ENCODE measurements at places on chromosomes 13 and 19.

GRCh38 chr13:26946684-26947343 lies 186.2 kb upstream of the GPR12 start:
- DNase-seq: peak; percentile 43

GRCh38 chr13:24746618-24747247 lies 17.2 kb upstream of the RNF17 start:
- DNase-seq: no peak

GRCh38 chr19:31438401-31439269 lies 89.4 kb upstream of the TSHZ3 start:
- no peak for DNase-seq

DNA sequence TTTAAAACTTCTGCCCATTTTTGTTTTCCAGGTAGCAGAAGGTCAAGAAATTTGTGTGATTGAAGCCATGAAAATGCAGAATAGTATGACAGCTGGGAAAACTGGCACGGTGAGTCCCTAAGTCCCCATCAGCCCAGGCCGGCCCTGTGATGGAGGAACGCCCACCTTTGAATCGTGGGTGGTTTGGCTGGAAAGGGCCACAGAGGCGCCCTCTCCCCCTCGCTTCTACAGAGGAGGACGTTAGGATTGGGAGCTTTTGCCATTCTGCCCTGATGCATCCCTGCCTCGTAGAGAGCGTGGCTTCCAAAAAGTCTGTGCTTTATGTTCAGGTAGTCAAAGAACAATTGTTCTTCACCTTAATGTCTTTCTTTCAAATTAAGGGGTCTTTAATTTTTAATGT lies 60.9 kb downstream of the GGACT start:
- no peak for DNase-seq

- DNase-seq: no peak
Observed at GRCh38 chr13:31674051-31674450, 65.3 kb upstream of the RXFP2 start.

GRCh38 chr13:20544201-20544923 lies 18.7 kb upstream of the CRYL1 start:
- DNase-seq: no peak

- no peak for DNase-seq
Observed at GRCh38 chr13:50706505-50706904, 137.0 kb downstream of the DLEU7 start.

- no peak for DNase-seq
Observed at GRCh38 chr19:18993115-18993514, 40.2 kb downstream of the SUGP2 start.

DNA sequence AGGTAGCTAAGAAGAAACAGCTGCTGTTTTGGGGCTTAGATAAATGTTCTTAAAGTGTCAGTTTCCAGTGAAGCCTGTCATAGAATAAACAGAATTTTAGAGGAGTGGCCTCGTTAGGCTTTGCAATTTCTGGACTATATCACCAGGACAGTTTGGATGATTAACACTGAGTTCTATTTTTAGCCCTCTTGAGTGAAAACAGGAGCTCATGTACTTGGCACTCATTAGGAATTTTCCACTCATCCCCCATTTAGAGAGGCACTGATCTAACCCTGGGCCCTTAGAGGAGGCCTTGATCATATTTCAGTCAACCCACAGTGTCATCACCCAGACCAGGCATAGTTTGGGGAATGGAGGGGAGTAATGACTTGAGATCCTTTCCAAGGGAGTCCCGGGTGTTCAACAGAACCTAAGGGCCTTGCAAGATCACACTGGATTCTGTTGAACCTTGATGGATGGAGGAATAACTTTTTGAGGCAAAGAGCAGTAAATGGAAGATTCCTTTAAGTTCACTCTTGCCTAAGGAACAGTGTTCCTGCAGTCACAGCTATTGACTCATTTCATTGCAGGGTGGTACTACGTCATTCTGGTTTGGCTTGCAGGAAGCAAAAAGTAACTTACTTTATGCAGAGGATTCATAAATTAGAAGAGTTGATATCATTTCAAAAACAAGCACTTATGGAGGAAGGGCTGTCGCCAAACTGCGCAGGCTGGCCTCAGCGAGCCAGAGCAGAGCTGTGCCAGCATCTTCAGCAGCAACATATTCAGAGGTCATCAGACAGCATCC lies 160.2 kb downstream of the SLC7A1 start:
- no peak for DNase-seq

GRCh38 chr19:13132471-13133180 lies 14.6 kb downstream of the NACC1 start:
- no peak for DNase-seq

DNA sequence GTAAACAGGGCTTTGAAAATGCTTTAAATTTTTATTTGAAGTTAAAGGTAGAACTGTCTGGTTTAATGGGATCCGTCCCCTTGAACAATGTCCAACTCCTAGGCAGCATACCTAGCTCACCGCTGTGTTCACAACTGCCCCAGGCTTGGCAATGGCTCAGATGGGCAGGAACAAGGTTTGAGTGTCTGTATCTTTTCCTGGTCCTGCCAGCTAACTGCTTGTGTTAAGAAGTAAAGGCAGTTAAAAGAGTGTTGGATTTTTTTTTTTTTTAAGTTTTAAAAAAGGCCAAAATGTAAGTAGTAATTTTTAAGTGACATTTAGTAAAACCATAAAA lies 66.7 kb upstream of the FNDC3A start:
- no peak for DNase-seq

DNA sequence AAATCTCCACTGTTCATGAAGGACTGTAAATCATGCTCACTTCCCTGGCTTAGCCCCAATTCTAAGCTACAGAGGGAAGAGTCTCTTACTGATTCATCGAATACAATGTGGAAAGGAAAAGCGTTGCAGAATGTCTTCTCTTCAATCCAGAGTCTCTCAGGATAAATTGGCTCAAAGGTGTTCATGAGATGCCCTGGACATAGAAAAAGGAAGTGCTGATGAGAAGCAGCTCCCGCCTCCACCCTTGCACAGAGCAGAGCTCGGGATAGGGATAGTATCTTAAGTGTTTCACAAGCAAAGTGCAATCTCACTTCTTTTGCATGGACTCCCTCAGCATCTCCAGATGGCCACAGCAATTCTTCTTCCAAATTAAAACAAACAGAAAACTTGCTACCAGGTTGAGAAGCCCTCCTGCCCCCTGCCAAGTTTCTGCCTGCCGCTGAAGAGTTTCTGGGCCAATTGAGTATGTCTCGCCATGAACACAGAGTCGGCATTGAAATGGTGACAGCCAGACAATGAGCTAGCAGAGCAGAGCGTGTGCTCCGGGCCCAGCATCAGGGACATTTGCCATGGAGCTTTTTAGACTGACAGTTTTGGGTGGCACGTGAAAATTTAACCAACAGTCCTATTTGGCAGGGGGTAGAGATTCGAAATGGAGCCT lies 85.7 kb downstream of the C13orf42 start:
- DNase-seq: no peak

DNA sequence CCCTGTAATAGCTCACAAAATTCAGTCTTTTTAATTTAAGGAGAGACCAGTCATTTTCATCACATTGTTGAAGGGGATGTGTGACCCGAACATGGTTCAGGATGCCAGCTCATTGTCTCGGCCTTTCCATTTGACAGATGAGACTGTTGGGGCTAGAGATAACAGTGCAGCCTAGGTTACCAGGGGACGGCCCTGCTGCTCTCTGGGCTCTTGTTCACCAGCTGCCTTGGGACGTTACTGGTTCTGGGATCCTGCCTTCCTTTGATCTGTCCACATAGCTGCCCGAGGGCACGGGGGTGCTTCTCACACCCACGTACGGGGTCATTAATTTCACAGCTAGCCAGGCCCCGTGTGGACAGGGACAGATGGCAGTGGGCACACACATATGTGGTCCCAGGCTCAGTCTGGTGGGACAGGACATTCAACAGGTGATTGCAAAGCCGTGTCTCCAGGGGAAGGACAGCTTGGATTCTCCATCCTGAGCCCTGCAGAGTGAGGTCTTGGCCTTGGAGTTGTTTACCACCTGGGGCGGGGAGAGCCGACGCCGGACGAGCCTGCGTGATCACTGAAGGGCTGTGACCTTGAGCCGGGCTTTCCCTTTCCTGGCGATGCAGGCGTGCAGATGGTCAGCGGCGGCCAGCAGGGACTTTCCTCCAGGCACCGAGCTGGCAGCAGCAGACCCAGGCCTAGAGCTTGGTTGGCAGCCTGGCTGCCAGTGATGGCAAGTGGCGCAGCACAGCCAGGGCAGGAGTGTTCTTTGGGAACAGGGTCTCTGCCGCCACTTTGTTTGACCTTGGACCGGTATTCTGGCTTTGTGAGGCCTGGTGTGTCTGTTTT lies 26.7 kb upstream of the NPAS1 start:
- no peak for DNase-seq

GRCh38 chr13:44523146-44524015 lies 52.7 kb downstream of the TSC22D1 start:
- no peak for DNase-seq

GRCh38 chr13:107275312-107275711 lies 707.4 kb upstream of the ARGLU1 start:
- no peak for DNase-seq

GRCh38 chr13:79435561-79435990 lies 29.5 kb upstream of the RBM26 start:
- no peak for DNase-seq

- no peak for DNase-seq
Observed at GRCh38 chr19:35363711-35364425, 5.6 kb downstream of the FFAR3 start.

- no peak for DNase-seq
Observed at GRCh38 chr19:17027535-17027975, 945 bp upstream of the CPAMD8 start.

GRCh38 chr13:110560601-110561343 lies 750 bp downstream of the RAB20 start:
- no peak for DNase-seq

DNA sequence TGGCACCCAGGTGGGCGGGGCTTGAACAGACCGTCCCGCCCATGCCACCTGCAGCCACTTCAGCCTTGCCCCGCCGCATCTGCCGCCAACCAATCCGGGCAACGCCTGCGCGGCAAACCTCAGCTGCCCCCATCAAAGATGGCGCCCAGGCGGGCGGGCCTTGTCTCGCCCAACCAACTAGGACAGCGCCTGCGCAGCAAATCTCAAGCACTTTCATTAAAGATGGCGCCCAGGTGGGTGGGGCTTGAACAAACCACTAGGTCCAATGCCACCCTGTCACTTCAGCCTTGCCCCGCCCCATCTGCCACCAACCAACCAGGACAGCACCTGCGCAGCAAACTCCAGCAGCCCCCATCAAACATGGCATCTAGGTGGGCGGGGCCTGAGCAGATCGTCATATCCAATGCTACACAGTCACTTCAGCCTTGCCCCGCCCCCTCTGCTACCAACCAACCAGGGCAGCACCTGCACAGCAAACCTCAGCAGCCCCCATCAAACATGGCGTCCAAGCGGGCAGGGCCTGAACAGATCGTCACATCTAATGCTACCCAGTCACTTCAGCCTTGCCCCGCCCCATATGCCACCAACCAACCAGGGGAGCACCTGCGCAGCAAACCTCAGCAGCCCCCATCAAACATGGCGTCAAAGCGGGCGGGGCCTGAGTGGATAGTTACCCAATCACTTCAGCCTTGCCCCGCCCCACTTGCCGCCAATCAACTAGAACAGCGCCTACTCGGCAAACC lies 1.4 kb downstream of the PEG3 start:
- peak; percentile 59 for DNase-seq

DNA sequence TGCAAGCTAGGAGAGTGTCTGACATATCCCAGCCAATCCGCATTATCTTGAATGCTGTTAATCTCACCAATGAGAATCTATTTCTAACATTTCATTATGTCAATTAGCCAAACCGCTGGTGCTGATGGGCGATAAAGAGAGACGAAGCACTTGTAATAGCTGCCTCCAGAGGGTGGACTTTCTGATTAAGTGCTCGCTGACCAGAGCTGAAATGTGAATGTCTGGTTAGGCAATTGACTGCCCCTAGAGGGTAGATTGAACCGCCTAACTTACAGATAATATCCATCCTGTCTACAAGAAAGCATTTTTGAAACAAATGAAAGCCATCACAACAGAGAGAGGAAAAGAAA lies 552 bp upstream of the GRWD1 start:
- DNase-seq: peak; percentile 65

DNA sequence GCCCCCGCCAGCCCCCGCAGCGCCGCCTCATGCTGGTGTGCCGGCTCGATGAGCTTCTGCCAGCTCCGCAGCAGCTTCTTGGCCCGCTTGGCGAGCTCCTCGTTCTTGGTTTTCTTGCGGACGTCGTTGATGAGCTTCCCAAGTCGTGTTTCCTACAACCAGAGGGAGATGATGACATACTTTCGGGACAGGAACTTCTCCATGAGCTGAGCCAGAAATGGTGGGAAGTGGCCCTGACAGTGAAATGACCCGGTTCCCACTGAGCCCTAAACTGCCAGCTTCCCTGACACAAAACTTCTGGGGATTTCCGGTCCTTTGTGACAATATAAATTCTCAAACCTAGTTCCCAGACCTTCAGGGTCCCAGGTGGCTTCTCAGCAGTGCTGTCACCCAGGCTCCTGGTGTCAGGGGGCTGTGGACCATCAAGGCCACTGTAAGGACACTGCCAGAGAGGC lies 5.3 kb upstream of the SLC35E1 start:
- no peak for DNase-seq

DNA sequence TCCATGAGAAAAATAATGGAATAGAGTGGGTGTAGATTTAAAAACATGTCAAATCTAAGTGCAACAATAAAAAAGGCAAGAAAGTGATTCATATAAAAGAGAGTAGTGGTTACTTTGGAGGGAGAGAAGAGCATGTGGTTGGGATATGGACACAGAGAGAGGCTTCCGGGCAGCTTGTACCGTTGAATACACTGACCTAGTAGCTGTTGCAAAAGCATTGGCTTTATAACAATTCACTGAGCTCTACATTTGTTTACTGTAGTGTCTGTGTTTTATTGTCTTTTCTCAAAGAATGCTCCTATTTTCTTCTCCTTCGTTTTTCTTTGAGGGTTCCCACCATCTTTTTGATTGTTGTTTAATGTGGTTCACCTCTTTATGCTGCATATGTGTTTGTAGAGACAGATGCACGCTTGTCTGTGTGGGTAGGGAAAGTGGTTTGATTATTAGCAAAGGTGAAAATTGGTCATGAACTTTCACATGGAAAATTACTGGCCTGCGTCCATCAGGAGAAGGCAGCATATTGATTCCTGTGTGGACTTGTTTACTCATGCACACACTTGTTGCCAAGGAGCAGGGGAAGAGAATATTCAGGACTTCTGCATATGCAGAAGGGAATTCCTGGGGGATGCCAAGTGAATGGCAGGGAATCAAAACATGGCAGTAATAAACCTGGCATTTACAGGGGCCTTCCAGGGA lies 29.9 kb upstream of the IRS2 start:
- no peak for DNase-seq
